ENCODE measurements at places on chromosomes 4 and X. TPM values are rescaled to one million over a fixed set of nuclear protein-coding genes. Genes with fewer than 3 reads are reported as not detected.

Gene RRH
- not detected for total RNA-seq

Gene NIPAL1
- total RNA-seq, result 7.0 TPM

- DNase-seq, result no peak
Measured at GRCh38 chr4:34566091-34566490, 1678.2 kb downstream of the ARAP2 start.

- DNase-seq, result no peak
Measured at GRCh38 chr4:155377276-155377675, 511 bp upstream of the MAP9 start.

Data from PC-9 (cell line).